ENCODE measurements at places on chromosomes 1 and 21. TPM values are rescaled to one million over a fixed set of nuclear protein-coding genes. Genes with fewer than 3 reads are reported as not detected.

- no peak for DNase-seq
Observed at GRCh38 chr1:18901952-18902522, 318 bp downstream of the ALDH4A1 start.

DNA sequence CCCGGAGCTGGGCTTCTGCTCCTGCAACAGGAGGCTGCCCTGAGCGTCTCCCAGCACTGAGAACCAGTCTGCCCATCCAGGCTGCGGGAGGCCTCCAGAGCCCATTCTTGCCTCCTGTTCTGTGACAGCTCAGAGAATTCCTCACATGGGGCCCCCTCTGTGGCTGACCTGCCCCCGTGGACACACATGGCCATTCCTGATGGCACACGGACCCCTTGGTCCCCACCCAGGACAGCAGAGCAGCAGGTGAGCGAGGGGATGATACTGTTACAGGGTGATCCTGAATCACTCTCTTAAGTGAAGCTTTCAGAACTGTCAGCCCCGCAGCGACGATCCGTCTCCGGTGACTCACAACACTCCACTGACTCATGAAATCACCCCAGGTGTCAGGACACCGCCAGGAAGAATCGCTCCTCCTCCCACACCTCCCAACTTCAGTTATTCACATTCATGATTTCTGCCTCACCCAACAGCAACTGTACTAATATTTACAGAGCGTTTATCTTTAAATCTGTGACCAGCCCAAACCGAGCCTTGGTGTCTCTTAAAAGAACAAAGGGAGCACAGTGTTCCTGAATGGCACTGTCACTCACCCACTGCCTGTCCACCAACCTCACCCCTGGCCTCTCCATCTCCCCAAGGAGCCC is 22.5 kb downstream of the CHD5 start:
- DNase-seq, result no peak

CFHR2 gene
- not detected for total RNA-seq

NUP210L gene
- 0.21 TPM for total RNA-seq

GRCh38 chr21:29080454-29080941 is 7.0 kb upstream of the CCT8 start:
- no peak for DNase-seq

GRCh38 chr1:42922687-42923366 is 35.8 kb downstream of the SLC2A1 start:
- DNase-seq, result no peak

DNA sequence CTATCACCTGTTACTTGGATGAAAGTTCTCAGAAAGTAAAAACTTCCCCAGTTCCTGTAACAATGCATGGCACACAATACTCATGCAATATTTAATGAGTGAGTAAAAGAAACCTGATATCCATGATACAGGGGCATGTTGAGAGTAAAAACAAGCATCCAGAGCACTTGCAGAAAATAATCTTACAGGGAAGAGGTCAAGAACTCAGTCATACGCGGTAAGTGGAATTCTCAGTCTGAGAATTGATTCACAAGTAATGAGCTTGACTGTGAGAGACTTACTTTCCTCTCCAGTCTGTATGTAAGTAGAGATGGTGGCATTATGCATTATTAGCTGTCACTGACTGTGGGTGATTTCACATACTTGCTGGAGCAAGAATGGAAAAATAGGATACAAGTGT is 976.9 kb downstream of the BRINP3 start:
- DNase-seq, result no peak

KRTAP10-3 gene
- not detected for total RNA-seq
